ENCODE measurements at places on chromosomes 11 and 22.
A peak's percentile ranks its signal among the peaks of the same experiment; 100 is the strongest.

GRCh38 chr22:31952094-31952401 lies 7.7 kb downstream of the YWHAH start:
- no peak for DNase-seq

- DNase-seq: no peak
Observed at GRCh38 chr11:33445761-33446161, 188.6 kb downstream of the HIPK3 start.

GRCh38 chr11:45158891-45159605 lies 12.6 kb downstream of the PRDM11 start:
- DNase-seq: no peak

DNA sequence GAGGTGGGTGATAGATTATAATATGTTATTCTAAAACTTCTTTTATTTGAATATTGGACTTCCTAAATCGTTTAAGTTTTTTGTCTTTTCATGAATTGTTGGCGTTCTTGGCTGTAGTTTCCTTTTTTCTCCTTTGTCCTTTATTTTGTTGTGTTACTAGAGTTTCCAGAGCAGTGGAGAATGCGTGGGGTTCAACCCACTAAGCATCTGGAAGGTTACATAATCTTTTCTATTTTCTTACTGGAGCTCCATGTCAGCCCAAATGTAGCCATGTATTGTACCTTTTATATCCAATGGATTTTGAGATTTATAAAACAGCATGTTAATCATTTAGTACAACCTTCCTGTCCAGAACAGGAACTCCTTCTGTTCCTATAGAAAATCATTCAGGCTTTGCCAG lies 63.2 kb downstream of the PPP6R3 start:
- no peak for DNase-seq

GRCh38 chr22:46846150-46846831 lies 83.8 kb downstream of the TBC1D22A start:
- no peak for DNase-seq

DNA sequence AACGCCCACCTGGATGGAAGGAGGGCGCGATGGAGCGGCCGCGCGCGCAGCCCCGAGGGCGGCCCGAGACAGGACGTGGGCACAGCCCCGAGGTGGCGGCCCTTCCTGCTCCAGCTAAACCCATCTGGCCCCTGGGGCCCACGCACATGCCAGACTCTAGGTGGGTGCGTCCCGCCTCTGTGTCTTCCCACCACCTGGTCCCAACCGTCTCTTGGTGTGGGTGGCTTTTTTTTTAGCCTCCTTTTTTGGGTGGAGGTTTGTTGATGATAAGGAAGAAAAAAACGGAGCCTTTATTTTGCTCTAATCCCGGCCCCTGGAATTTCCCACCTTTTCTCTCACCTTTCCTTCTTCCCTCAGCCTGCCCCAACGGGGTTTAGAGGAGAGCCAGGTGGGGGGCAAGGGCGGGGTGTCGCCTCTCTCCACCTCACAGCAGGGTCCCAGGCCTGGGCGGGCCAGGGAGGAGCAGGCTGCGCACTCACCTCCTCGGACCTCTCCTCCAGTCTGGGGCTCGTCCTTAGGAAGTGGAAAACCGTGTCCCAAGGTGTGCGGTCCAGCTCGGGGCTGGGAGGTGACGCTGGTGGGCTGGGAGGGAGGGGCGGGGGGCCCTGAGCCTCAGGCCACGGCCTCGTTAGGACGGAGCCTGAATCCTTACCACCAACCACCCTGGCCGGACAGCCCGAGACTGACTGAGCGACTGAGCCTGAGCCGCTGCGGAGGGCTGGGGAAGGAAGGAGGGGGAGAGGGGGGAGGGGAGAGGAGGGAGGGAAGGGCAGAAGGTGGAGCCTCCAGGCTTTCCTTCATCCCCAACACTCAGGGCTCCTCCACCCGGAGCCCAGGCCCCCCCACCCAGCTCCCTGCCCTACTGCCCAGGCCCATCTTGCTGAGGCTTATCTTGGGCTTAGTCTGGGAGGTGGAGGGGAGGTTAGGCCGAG lies at the start of gene SOX10:
Gene SOX10 (minus strand): TSS at position 696 of the 932 bp plus-strand sequence. CDS start 771 bp downstream, outside the sequence.
- no peak for DNase-seq

GRCh38 chr11:77170107-77170506 lies 42.1 kb downstream of the MYO7A start:
- no peak for DNase-seq

GRCh38 chr22:39520226-39521105 lies at the start of gene ATF4:
TSS of gene ATF4 (plus strand) at chr22:39520562. CDS start at chr22:39521446, 884 bp downstream.
- DNase-seq: no peak

GRCh38 chr11:10786451-10786850 lies 22.3 kb downstream of the EIF4G2 start:
- no peak for DNase-seq

DNA sequence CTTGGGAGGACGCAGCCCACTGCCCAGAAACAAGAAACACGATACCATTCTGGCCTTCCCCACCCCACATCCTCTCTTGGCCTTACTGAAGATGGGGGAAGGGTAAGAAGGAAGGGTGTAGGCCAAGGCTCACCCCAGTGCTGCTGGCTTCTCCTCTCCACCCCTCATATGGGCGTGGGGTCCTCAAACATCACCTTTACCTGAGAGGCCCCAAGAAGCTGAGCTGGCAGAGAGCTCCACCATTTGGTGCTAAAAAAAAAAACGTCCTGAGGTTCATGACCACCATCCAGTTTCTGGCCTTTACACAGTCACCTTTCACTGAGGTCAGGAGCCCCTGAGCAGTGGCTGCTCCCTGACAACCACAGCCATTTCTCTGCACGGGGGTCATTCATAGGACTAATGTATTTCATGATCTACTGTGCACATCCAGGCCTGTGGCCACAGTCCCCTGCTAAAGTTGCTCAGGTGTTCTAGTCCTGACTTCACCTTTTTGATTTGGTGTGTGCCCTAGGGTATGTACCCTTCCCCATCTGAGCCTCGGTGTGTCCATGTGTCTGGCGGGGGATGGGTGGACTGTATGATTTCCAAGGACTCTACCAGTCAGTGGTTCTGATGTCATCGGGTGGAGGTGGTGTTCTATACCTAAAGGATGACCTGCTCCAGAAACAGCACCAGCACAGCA lies 15.1 kb downstream of the RHOG start:
- no peak for DNase-seq

- DNase-seq: peak; percentile 50
Observed at GRCh38 chr22:31083377-31083768, 2.3 kb downstream of the SMTN start.

GRCh38 chr11:82682003-82682751 lies 51.5 kb downstream of the FAM181B start:
- DNase-seq: peak; percentile 2

- peak; percentile 11 for DNase-seq
Observed at GRCh38 chr22:45263463-45264269, 21.1 kb upstream of the UPK3A start.

- no peak for DNase-seq
Observed at GRCh38 chr11:74487875-74488274, 5.6 kb downstream of the LIPT2 start.

DNA sequence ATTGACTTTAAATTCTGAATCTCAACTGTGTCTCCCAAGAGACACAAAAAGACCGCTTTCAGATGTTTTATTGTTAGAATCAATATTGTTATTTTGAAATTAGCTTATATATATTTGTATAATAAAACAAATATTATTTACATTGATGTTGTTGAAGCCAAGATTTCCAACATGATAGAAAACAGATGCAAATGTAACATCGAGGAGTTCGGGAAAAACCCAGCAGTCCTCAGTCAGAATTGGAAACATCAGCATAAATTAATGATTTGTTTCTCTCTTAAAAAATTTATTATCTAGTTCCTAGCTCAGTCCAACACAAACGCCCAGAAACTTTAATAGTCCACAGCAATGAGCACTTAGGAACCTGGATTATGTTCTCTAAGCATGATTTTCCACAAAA lies 1330.4 kb downstream of the TBC1D22A start:
- no peak for DNase-seq

- no peak for DNase-seq
Observed at GRCh38 chr11:92744929-92745585, 224.4 kb upstream of the MTNR1B start.

GRCh38 chr11:39011797-39012196 lies 2413.8 kb upstream of the RAG2 start:
- DNase-seq: no peak

- peak; percentile 34 for DNase-seq
Observed at GRCh38 chr11:69044111-69045013, 4.4 kb upstream of the TPCN2 start.

- no peak for DNase-seq
Observed at GRCh38 chr22:19233189-19233661, 54.7 kb upstream of the SLC25A1 start.

GRCh38 chr11:116697011-116697410 lies 75.8 kb downstream of the BUD13 start:
- DNase-seq: peak; percentile 38

DNA sequence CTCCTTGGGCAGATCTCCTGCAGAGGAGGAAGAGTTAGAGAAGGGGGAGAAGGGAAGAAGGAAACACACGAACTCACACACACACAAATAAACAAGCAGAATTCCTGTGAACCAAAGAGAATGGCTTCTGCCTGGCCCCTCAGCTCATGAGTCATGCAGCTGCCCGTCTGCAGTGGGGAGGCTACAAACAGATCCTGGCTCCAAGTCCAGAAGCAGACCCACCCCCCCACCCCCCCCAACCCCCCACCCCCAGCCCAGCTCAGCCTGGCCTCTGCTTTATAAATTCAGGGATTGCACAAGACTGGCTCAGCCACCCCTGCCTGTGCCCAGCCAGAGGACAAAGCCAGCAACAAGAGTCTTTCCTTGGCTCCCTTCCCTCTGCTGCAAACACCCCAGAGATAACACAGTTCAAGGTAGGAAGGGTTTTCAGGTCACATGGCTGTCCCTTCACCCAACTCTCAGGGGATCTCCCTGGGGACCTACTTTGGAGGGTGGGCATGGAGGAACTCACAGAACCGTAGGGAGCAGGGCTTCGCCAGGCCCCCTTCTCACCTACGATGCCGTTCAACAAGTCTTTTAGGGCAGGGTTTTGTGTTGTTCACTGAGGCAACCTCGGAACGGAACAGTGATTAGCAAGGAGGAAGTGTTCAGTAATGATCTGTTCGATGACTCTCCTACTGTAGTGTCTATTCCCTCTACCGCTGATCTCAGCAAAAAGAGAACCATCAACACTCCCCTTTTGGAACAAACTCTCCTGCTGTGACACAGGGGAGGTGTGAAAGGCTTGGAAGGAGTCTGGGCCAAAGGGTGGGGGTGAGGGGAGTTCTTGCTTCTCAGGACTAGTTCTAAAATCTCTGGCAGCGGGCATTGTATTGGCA lies 35.5 kb downstream of the RPL27A start:
- DNase-seq: no peak

- no peak for DNase-seq
Observed at GRCh38 chr11:27357250-27357649, 5.8 kb downstream of the CCDC34 start.

DNA sequence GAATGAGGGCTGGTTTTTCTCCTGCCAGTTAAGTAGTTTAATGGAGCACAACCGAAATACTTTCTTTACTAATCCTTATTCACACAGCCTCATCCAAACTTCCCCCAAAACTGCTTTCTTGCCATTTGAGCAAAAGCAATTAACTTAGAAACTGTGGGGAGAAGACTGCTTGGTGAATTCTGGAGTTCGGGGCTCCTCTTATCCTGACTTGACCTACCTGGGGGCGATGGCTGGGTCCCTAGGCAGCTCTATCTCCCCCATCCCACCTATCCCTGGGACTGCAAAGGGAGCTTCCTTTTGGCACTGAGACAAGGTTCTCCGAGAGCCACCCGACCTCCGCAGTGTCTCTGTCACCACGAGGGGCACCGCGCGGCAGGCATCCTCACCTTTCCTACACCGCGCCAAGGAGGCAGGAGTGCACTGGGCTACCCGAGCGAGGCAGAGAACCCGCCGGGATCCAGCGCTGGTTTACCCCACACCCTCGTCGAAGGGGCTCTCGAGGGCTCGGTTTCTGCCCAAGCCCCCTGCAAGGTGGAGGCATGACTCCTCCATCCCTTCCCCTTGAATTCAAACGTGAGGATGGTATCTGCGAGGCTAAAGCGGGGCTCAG lies 759 bp downstream of the DESI1 start:
- no peak for DNase-seq

- peak; percentile 17 for DNase-seq
Observed at GRCh38 chr11:74611369-74611861, 19.0 kb downstream of the POLD3 start.

DNA sequence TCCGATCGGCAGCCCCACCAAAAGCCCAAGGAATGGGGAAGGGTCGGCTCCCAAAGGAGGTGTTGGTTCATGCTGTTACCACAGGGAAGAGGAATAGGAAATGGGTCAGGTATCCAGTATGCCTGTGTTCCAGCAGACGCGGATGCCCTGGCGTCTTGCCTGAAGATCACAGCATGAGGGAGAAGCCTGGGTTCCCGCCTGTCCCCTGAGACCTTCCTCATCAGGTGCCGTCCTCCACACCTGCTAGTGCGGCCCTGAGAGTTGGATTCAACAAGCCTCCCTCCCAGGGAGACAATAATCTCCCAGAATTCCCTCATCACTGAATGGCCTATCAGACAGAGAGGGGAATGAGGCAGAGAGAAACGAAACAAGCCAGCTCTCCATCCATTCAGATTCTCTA lies 92.2 kb downstream of the SPATA19 start:
- DNase-seq: no peak

DNA sequence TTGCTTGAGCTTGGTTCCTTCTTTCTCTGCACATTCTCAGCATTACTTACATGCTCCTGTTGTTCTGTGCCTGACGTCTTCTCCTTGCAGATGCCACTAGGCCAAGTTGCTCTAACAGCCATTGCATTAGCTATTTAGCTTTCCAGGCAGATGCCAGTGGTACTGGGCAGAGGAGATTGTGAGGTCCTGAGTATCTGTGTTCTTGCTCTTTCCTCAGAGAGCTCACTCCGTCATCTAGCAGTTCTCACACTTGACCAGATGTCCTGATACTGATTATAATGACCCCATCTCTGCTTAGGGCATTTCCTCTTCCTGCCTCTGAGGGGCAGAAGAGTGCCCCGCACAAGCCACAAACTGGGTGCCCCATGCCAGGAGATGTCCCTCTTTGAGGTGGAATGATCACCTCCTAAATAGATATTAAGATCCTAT lies 30.7 kb downstream of the ARHGAP1 start:
- DNase-seq: no peak

DNA sequence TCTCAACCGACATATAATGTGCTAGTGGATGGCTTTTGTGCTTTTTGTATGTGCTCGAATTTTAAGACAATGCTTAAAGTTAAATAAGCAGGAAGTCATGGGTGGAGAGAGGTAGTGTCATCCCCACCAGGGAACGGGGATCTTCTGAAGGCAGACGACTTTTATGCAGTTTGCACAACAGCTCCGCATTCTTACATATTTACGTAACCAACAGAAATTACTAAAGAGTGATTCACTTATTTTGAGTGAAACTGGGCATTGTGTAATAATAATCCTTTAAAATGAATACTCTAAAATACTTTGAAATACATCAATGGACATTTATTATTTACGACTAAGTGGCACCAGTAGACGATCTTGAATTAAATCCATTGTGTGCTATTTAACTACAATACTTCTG lies 305.1 kb downstream of the CNTN5 start:
- no peak for DNase-seq

DNA sequence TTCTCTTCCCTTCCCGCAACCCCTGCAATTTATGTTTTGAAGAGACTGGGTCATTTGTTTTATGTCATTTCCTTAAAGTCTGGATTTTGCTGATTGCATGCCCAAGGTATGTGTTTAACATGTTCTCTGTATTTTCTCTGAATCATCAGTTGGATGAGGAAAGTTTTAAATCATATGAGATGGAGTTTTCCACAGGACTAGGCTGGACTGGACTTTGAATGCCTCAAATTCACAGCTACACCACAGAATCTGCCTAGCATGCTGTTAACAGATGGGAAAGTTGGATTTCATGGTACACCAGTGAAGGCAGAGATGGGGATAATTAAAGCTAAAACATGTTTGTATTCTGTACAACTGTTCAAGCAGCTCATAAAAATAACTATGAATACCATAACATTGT lies 62.6 kb downstream of the CWC15 start:
- no peak for DNase-seq
